ENCODE measurements at places on chromosomes 16 and 17.

DNA sequence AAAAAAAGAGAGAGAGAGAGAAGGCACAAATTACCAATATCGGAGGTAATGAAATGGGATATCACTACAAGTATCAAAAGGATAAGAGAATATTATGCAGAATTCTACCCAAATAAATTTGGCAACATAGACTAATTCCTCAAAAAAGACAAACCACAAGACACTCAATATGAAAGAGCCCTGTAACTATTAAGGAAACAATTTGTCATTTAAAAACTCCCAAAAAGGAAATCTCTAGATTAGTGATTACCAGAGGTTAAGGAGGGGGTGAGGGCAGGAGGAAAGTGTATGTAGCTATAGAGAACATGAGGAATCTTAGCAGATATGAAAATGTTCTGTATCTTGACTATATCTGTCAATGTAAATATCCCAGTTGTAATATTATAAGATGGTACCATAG is 54.0 kb downstream of the CFDP1 start:
- DNase-seq = peak; percentile 87

DNA sequence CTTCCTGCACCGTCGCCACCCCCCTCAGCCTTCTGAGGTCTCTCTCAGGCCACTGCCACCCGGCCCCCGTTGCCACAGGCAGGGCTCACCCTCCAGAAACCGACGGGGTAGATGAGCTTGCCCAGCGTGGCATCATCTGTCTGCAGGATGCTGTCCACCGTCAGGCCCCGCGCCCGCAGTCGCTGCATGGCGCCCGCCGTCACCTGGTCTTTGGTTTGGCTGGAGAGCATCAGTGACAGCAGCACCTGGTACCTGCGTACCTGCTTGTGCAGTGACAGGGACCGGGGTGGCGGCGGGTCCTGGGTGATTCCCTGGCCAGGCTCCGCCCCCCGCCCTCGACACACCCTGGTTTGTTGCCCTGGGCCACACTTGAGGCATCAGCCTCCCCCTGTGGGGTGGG is 3.1 kb downstream of the NTHL1 start:
- DNase-seq = no peak

GRCh38 chr17:64401941-64402340 is 11.3 kb upstream of the PECAM1 start:
- no peak for DNase-seq

GRCh38 chr17:45437465-45438283 is 5.0 kb upstream of the ARHGAP27 start:
- DNase-seq = no peak

- DNase-seq = no peak
Observed at GRCh38 chr17:45780921-45781320, 3.2 kb upstream of the CRHR1 start.

DNA sequence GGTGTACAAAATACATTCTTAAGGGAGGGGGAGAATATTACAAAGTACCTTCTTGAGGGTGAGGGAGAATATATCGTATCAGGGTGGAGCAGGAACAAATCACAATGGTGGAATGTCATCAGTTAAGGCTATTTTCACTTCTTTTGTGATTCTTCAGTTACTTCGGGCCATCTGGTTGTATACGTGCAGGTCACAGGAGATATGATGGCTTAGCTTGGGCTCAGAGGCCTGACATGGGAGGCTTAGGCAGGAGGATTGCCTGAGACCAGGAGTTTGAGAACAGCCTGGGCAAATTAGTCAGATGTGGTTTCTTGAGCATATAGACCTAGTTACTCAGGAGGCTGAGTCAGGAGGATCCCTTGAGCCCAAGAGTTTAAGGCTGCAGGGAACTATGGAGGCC is 13.1 kb downstream of the ODAD4 start:
- DNase-seq = no peak

DNA sequence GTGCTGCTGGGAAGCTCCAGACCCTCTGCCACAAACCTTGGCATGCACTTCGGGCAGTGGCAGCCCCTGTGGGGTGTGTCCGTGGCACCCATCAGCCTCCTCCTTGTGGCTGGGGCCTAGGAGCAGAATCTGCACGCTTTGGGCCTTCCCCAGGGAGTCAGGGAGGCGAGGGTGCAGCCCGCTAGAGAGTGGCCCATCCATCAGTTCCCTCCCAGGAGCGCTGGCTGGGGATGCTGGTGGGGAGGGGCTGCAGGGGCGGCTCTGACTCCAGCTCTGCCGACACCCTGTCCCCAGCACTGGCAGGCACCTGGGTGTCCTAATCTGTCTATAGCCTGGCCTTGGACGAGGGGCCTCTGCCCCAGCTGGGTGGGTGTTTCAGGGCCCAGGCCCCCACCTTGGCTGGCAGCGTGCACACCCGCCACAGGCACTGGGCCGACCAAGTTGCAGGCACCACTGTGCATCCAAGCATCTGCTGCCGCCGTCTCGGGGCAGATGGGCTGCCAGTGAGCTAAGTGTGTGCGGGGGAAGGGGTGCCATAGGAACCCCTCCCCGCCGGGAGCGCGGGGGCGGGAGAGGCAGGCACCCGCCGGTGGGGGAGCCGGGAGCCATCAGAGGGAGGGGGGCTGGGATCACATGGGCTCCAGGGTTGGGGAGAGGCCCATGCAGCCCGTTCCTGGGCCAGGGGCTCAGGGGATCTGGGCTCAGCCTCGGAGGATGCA is 30.2 kb downstream of the ENDOV start:
- no peak for DNase-seq

DNA sequence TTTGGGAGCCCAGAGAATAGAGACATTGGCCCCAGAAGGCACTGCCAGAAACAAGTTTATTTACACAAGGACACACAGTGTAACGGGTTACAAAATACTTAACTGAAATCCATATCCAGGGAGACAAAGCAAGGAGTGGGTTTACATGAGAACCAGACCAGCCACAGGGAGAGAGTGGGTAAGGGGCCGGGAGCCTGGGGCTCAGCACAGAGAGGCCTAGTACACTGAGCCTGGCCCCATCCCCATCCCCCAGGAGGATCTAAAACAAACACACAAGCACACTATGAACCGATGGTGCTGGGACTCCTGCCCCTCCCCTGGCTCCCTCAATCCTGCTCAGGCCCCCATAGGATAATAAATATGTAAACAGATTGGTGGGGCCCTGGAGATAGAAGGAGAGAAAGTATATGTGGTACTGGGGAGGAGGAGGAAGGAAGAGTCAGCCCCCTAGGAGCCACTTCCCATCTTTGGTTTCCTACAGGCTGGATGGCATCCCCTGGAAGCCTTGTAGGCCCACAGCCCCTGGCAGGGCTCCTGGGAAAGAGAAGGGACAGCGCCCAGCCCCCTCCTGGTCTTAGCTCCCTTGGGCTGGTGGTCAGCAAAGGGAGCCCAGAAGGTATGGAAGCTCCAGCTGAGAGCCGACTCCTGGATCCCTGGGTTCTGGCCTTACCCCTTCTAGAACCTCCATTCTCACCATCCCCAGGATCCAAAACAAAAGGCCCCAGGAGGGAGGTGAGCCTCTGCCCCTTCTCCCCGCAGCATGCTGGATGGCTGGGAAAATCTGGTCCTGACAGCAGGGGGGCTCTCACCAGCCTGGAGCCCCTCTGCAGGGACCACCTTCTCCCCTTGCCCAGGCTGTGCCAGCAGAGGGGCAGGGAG is 6.4 kb downstream of the G6PC3 start:
- no peak for DNase-seq

DNA sequence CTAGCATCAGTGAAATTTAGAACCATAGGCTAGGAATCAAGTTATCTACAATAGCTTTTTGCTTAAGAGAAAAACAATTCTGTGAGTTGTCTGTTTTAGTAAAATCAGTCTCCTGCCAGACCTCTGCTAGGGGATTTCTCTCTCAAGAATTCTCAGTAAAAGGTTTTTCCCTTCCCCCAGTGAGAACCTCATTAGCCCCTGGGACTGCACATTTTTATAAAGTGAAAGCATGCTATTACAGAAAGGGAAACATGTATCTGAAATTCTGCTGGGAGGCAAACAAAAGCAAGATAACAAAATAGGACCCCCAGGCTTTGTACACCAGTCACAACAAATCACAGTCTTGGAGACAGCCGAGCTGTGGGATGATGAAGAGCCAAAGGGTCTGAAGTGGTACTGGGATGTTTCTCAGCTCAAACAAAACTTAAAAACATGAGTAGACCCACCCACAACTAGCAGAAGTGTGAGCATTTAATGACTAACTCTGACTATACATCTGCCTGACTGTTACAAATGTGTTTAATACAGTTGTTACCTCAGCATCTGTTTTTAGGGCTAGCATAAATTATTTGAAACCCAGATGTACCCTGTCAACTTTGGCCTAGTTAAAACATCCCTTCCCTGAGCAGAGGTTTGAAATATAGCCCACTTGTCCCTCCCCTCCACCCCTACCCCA is 20.0 kb upstream of the GLG1 start:
- no peak for DNase-seq

- no peak for DNase-seq
Observed at GRCh38 chr17:11245187-11245586, 4.2 kb downstream of the SHISA6 start.

DNA sequence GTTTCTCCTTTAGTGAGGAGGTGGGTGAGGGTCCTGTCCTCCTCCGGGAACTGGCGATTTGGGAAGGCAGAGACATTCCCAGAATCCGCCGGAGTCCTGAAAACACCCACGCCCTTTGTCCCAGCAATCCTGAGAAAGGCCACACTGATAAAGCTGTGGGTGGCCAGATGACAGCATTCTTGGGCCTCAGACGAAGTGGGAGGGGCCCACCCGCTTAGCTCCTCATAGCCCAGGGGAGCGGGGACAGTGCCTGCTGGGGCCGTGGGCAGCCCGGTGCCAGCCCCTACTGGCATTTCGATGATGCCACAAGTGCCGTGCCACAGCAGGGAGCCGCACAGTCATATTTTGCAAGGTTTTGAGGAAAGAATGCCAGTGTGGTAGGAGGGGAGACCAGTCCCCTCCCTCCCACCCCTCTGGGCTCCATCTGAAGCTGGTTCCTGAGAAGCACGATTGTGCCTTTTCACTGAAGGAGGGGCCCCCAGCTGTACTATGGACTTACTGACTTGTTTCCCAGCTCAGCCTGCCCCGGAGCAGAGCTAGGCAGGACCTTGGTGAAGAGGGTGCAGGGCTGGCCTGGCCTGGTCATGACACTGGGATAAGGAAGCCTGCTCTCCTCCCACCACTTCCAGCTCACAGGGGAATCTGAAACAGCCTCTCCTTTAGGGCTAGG is 20.9 kb upstream of the MPRIP start:
- DNase-seq = peak; percentile 24

DNA sequence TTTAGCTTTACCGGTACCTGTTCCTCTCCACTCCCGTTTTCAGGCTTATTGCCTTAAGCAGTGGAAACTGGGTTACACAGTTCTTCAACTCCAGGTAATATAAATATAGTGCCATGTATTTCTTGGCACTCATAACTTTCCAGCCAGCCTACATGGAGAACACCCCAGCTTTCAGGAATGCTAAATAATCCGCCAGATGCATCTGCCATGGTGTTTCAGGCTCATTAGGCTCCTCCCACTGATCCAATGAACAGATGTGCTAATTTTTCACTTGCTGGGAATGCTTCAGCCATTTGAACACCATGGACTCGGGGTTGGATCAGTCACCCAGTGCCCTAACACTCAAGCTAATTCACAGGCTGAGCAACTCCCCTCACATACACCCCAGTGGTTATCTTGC is 4.6 kb downstream of the ANKFN1 start:
- no peak for DNase-seq

- peak; percentile 76 for DNase-seq
Observed at GRCh38 chr17:10233161-10233560, 34.8 kb upstream of the GAS7 start.

DNA sequence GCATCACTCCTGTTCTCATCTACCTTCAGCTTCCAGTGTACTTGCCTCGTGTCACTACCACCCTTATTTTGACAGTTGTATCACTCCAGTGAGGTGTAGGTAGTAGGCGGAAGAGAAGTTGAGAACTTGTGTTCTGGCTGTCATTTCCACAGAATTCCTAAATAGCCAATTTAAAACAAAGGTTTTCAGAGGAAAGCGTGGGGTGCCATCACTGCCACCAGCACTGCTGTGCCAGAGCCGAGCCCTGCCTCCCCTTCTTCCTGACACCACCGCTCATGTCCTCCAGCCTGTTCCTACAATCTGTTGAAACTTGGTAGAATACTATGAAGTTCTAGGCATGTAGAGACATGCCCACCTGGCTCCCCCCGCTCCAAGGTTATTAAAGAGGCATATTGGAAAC is 215.8 kb downstream of the TANC2 start:
- DNase-seq = no peak

DNA sequence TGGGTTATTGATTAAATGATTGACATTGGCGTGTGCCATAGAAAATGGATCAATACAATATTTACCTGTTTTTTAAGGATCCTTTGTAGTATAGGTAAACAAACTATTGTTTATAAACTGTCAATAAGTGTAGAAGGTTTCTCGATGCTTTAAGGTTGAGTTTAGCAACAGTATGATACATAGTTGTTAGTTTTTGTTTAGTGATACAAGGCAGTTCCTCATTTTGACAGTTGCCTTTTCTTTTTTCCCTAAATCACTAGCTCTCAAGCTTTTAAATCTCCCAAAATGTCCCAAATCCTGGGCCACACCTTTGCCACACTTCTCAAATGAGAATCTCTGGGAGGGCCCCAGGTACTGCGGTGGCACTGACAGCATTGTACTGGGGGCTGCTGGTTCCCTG is 57.3 kb downstream of the EPN2 start:
- DNase-seq = no peak

DNA sequence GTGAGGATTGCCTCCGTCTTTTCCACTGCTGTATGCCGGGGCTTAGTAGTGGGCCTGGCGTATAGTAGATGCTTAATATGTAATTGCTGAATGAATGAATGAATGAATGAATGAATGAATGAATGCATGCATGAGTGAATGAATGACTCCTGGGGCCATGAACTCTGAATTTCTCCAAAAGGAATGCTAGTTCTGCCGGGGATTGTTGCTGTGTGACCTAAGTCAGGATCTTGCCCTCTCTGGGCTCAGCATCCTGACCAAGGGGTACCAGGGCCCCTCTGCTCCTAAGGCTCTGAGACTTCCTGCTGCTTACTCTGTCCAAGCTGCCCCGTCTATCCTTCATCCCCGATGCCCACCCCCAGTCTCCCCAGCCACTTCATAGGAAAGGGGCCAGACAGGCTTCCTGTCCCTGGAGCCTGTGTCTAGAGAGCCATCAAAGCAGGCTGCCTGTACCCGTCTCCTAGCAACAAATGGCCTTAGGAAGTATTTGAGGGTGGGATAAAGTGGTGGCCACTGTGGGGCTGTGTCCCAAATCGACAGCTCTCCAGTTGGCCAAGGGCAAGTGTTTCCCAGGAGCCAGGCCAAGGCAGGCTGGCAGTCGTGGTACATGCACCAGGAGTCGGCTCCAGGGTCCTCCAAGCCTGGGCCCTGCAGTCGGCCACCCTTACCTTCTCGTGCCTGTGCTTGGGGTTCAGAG is 11.6 kb upstream of the MPRIP start:
- no peak for DNase-seq

- no peak for DNase-seq
Observed at GRCh38 chr17:57251211-57251787, 5.0 kb upstream of the MSI2 start.

GRCh38 chr16:61885343-61885742 is 150.9 kb downstream of the CDH8 start:
- DNase-seq = no peak
